Fibroblast of lung (primary cell): ENCODE measurements at places on chromosomes 7 and 10.

- no peak for DNase-seq
These were observed 3.5 kb upstream of the ARL4A start for GRCh38 chr7:12683678-12684585.

DNA sequence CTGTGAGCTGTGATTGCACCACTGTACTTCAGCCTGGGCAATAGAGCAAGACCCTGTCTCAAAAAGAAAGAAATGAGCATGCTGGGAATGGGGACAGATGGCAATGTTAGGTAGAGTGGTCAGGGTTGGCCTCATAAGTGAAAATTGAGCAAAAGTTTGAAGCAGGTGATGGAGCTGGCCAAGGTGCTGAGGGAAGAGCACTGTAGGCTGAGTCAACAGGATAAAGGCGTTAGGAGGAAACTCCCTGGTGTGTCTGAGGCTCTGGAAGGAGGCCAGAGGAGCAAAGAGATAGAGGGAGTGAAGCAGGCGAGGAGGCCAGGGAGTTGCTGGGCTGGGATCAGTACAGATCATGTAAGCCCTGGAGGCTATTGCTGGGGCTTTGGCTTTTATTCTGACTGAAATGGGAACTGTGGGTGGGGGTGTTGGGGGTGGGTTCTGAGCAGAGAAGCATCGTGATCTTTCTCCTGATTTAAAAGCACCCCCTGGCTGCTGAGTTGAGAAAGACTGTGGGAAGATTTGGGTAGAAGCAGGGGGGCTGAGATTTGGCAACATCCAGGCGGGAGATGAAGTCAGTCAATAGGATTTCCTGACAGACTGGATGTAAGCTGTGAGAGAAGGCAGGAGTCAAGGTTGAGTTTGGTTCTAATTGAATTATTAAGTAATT lies 52.5 kb upstream of the VKORC1L1 start:
- DNase-seq, result peak; percentile 7

- no peak for DNase-seq
These were observed 111.3 kb upstream of the DNAJB12 start for GRCh38 chr10:72466018-72466417.

DNA sequence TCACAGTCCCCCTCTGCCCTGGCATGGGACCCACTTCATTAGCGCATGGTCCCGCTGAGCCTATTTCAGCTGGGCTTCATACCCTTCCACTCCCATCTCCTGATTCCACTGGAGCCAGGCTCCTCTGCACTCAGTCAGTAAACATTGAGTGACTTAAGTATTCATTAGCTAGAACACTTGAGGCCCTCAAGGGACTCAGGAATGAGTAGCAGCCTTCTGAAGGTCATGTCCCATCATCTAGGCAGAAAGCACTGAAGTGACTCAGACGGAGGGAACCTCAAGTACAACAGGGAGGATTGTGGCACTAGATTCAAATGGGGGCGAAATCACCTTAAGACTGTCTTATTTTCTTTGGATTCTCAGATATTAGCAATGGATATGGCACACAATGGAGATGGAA lies 186.6 kb upstream of the INHBA start:
- DNase-seq, result no peak
